Muscle of leg (tissue), 16 donors: ENCODE measurements at places on chromosomes 2 and 18. TPM values are rescaled to one million over a fixed set of nuclear protein-coding genes. Genes with fewer than 3 reads are reported as not detected.

- DNase-seq = no peak
Observed at GRCh38 chr2:38224181-38224580, 148.2 kb upstream of the CYP1B1 start.

DNA sequence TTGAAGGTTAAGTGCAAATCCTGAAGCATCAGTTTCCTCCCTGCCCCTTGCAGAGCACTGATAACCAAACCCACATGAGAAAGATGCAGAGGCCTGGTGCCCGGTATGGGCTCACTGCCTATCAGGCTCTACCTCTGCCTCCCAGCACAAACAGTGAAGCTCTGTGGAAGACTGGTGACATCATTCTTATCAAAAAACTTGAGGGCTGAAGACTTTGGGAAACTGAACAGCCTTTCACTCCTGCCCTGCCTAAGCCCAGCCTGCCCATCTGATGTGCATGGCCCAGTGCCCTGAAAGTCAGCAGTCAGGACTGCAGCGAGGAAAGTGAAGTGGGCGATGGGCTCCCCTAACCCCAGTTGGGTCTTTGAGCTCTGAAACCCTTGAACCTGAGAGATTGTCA, 174.8 kb upstream of the ARL4C start:
- no peak for DNase-seq

GRCh38 chr2:31000970-31001369, 137.3 kb downstream of the GALNT14 start:
- peak; percentile 25 for DNase-seq

CYTIP gene
- 0.84 TPM for total RNA-seq

DNA sequence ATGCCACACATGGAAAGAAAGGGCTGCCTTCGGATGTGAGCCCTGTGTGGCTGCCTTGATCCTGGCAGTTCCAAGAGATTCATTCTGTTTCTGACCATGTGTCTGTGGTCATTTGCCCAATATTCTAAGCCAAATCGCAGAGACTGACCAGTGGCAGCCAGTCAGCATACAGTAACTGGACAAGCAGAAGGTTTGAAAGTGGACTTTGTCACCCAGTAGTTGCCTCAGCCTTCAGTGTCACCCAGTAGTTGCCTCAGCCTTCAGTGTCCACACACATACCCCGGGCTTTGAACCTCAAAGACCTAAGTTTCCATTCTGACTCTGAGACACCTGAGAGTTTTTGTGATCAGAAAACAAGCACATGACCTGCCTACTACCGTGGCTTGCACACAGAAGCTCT, 5.0 kb downstream of the RFX8 start:
- DNase-seq = no peak

MTLN gene
- 106 TPM for total RNA-seq

- no peak for DNase-seq
Observed at GRCh38 chr18:32091325-32091723, 350 bp upstream of the RNF138 start.

FAHD2B gene
- total RNA-seq = 9.6 TPM

- peak; percentile 44 for DNase-seq
Observed at GRCh38 chr18:5894611-5895298, 567 bp downstream of the TMEM200C start.

MBD2 gene
- total RNA-seq = 26.5 TPM

DNA sequence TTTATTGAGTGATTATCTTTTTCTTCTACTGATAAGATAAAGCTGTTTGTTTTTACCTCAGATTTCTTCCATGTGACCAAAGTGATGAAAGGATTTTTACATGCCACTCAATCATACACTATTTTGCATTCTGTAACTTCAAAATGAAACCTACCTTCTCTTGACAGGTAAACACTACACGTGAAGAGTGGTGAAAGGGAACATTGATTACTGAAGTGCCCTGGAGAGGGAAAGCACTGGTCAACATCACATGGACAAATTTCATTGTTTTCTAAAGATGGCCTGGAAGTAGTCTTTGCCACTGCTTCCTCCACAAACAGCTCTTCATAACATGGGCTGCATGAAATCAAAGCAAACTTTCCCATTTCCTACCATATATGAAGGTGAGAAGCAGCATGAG, 120.1 kb downstream of the HIBCH start:
- DNase-seq = no peak

- no peak for DNase-seq
Observed at GRCh38 chr2:41949883-41950665, 97.7 kb upstream of the PKDCC start.

TDRD15 gene
- total RNA-seq = not detected

DNA sequence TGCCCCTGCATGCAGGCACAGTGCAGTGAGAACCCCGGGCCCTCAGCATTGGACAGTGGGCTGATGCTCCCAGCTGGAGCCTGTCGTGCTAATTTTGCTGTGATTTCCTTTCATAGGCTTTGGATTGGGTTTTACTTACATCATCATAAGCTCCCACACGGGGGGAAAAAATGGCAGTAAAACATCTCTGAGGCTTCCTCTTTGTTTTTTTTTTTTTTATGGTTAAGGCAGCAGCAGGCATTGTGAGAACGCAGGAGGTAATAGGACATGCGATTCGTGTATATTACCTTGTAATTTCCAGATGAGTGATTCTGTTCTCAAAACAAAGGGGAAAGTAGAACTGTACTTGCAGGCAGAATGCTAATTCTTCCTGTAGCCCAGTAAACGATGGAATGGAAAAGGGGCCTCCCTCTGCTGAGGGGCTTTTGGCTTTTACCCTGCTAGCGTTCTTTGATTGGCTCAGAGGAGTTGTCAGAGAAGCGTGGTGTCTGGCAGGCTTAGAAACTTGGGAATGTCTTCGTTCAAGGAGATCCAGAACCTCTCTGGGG, 89.7 kb downstream of the NPAS2 start:
- peak; percentile 65 for DNase-seq

DNA sequence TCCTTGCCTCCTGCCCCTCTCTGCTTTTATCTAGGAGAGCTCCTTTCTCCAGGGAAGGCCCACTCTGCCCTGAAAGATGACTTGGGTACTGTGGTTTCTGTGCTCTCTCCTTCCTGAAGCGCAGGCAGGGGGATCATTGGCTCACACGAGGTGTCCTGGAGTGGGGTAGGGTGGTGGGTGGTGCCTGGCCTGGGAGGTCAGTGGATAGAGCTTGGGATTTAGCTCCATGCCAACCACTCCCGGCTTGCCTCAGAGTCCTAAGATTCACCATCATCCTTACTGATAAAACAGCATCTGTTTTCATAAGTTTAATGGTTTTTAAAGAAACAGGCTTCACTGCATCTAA, 63.1 kb downstream of the CIB4 start:
- no peak for DNase-seq

CNOT11 gene
- 31.8 TPM for total RNA-seq

DNA sequence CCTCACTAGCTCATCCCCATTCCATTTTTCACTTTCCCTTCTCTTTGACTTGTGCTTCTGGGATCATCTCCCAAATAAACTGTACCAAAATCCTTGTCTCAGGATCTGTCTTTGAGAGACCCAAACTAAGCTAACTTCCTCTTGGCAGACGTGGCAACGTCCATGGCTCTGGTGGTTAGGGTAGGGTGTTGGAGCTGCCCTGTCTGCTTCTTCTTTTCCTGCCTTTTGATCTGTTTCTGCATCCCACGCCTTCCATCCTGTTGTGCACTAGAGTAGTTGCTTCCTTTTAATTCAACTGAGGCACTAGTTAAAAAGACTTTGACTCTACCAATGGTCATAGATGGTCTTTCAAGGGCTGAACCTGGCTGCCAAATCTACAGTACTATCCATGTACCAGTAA, 5.5 kb upstream of the MAP4K4 start:
- no peak for DNase-seq

DNA sequence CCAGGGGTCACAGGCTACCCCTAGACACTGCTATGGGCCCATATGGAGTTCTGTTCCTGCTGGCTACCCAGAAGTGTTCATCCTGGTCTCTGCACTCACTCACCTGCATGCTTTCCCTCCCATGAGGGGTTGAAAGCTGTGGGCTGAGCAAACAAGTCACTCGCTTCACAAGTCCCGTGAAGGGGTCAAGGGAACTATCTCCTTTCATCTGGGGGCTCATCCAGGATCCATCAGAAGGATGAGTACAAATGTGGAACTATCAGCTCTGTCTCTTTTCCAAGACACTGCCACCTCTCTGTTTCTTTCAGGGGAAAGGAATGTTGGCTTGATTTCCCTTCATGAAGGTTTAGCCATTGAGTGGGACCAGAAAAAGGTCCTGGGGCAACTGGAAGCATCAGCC, 21.7 kb downstream of the SULT1C4 start:
- DNase-seq = no peak

OTOS gene
- total RNA-seq = not detected

- DNase-seq = no peak
Observed at GRCh38 chr2:5111581-5111980, 580.6 kb upstream of the SOX11 start.

AGXT gene
- 0.13 TPM for total RNA-seq
